SJSA1 (cell line): ENCODE measurements at places on chromosomes 5 and 9.
A peak's percentile ranks its signal among the peaks of the same experiment; 100 is the strongest.

- DNase-seq: no peak
These were observed 17.6 kb downstream of the FIBCD1 start for GRCh38 chr9:130921300-130921988.

DNA sequence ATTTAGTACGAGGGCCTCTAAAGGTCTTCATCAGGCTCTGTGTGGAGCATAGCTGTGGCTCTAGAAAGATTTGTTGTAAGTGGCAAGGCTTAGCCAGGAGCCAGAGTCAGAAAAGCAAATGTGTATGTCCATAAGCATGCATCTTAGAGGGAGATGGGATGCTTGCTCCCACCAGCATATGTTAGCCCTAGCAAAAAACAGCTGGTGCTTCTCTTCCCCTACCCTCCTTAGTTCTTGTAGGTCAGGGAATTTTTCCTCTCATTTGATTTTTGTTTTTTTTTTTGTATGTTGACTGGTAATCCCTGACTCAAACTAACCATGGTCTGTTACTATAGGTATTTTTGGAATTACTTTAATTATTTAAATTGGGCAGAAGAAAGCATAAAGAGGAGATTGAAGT is 7.7 kb downstream of the TNFSF15 start:
- DNase-seq: no peak

- no peak for DNase-seq
These were observed 23.1 kb upstream of the CKMT2 start for GRCh38 chr5:81209869-81210493.

DNA sequence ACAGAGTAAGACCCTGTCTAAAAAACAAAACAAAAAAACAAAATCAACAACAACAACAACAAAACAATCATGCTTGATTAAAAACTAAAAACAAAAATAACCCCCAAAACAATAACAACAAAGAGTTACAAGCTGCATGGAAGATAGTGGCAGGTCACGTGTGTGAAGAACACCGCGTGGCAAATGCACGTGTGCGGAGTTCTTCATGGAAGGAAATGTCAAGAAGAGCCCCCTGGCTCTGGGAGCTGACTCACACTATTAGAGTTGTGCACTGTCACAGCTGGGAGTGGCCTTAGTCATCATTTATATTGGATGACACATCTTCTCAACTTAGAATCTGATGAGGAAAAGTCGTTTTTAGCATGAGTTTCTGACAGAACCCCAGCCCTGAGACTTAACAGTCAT is 110.5 kb downstream of the JMY start:
- peak; percentile 61 for DNase-seq

- DNase-seq: no peak
These were observed 16.4 kb upstream of the DMAC1 start for GRCh38 chr9:7816021-7816420.

GRCh38 chr5:16450163-16450562 is 15.4 kb downstream of the ZNF622 start:
- no peak for DNase-seq

GRCh38 chr5:67310169-67310568 is 113.6 kb upstream of the CD180 start:
- DNase-seq: no peak

DNA sequence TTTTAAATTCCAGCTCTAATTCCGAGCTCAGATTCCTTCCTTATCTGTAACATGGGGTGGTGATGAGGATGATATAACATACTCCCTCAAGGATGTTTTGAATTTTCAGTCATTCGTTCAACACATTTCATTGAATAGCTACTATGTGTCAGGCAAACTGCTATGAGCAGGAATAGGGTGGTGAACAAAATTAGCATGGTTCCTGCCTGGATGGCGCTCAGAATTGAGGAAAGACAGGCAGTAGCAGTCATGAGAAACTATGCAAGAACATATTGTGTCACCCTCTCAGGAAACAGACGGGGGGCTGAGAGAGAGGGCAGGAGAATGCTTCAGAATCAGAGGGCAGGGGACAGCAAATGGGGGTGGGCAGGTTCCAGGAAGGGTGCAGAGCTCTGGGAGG is 265.2 kb downstream of the NSG2 start:
- no peak for DNase-seq

DNA sequence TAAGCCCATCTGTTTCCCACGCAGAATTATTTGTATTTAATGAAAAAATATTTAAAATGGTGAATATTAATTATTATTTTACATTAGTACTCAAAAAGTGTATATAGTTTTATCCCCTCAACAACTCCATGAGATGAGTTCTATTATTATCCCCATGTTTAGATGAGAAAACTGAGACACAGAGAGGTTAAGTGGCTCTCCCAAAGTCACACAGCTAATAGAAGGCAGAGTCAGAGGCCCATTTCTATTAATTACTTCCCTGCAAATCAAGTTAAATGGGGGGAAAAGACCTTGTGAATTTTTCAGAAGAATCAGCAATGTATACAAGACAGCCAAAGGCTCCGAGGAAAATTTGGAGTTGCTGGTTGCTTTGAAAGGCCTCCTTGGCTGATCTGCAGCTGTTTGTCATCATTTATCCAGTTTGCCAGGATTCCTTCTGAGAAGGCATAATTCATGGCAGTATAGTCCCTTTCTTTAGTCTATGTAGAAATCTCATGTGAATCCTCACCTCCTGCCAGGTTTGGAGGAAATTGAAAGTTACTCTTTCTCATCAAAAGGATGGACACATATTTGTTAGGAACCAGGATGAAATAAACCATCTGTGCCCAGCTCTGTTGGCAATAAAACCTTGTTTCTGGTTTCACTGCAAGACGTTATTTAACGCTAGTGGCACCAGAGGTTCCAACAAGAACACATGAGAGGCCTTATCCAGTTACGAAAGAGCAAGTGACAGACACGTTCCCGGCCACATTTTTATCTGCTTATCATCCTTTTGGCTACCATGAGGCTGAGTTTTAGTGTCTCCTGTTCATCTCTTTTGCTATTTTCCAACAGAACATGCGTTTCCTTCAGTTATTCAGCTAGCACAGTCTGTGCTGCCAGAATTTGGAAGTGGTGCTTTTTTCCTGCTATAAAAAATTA is 621 bp downstream of the FYB1 start:
- no peak for DNase-seq

DNA sequence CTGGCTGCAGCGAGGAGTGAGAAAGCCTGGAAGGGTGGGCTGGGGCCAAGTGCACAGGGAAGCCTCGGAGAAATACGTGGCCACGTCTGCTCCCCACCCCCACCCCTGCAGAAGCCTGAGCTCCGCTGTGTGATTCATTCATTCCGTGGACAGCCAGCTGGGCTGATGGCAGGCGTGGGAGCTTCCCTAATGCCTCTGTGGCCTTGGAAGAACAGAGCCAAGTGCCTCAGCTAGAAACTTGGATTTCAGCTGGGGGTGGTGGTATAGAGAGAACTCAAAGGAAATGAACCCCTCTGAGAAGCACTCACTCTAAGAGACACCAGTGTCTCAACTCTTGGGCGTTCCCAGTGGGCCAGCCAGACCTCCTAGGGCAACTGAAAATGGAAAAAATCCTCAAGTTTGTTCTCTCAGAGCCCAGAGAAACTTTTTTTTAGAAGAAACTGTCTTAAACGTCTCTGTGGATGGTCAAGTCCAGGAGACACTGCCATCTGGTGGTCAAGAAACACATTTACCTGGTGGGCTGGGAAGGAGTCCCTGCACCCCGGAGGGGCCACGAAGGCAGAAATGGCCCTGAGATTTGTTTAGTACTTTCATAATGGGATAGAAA is 18.0 kb downstream of the ATOX1 start:
- DNase-seq: peak; percentile 98

DNA sequence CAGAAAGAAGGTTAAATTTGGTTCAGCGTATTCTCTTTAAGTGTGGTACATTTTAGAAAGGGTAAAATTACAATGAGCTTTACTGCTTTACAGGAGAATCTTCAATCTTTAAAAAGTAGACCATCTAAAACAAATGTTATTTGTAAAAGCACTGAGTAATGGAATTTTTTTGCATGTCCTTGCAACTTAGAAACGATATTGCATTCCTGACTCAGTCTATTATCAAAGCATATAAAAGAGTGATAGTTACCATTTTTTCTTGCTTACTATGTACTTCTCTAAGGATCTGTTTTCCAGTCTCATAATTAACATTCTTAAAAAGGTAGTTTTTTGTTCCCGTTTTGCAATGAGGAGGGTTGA is 55.5 kb upstream of the TNFAIP8 start:
- no peak for DNase-seq

GRCh38 chr9:120184266-120184665 is 395.7 kb downstream of the CDK5RAP2 start:
- DNase-seq: no peak

DNA sequence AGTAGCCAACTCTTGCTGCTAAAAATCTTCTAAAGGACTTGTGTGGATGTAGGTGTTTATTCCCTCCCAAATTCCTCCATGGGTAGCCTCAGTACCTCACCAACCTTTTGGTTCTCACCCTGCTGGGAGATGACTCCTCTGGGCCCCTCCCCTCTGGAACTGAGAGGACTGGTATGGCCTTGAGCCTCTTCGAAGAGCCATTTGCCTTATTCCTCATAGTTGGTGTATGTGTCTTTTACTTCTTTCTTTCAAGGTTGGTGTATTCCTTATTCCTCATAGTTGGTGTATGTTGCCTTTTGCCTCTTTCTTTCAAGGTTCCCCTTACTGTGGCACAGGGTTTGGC is 48.3 kb downstream of the GNAQ start:
- DNase-seq: no peak
